ENCODE measurements at places on chromosomes 5 and 9.
A peak's percentile ranks its signal among the peaks of the same experiment; 100 is the strongest.

DNA sequence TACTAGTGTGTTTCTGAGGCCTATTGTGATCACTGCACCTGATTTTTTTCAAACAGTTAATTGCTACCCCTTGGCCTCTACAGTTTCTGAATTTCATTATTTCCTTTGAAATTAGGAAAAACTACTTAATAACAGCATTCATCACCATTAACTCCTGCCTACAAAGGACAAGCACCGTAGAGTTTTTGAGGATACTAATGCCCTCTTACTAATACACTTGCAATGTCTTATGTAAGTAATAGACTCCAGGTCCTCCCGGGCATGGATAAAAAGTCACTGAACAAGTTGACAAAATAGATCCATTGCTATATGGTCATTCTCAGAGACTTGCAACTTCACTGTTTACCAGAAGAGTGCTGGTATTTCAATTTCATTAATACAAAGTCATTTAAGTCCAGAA lies 1172.5 kb downstream of the CDH12 start:
- peak; percentile 63 for DNase-seq

GRCh38 chr9:128550770-128551656 lies 1.4 kb upstream of the SPTAN1 start:
- DNase-seq = no peak

DNA sequence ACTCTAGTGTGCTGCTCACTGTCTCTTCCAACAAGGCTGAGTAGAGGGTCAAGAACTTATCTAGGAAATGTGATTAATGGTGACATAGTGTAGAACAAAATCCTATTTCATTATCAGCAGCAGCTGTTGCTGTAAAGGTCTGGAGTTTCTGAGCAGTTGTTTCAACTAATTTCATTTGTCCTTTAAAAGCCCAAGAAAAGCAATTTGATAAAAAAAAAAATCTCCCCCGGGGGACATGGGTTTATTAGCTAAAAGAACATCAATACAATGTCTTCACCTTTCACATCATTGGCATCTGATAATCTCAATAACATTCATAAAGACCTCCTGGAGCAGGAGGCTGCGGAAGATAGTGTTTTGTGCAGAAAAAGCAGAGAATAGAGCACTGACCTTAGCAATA lies 468.1 kb downstream of the KCTD16 start:
- DNase-seq = no peak

DNA sequence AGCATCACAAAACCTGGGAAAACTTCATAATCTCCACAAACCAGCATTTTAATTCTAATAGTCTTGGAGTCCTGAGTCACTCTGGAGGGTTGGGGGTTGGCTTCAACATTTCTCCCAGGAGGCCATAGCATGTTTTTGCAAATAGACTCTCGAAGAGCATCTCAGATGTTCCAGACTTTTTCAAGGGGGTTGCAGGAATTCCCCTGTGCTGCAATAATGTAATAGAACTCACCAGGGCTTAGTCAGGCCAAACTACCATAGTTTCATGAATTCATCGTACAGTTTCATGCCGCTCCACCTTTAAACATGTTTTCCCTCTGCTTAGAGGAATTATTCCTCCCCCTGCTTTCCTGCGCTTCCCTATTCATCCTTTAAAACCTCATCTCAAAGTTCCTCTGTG lies 499.5 kb upstream of the KLF4 start:
- DNase-seq = no peak

DNA sequence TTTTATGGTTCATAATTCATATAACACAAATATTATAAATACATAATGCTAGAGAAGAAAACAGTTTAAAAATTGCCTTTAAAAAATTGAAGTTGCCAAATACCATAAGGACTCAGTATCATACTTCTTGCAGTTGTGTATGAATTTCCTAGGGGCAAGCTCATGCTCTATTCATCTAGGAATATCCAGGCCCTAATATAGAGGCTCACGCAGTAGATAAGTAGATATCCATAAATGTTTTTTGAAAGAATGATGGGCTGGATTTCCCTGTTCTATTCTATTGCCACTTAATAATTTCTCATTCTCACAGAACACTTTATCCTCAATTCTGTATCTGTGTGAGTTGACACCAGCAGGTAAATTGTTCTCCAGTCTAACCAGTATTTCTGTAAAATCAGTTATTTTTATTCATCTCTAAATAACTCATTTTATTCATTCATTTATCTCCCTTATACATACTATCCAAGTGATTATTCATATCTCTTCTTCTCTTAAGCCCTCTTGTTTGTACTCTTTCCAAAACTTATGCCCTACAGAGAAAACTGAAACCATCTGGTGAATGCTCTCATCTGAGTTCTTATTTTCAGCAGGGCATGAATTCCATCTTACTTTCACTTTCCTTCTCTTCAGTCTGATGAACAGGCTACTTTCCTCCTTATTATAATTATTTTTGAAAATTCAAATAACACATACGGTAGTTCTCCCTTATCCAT lies 97.1 kb downstream of the SLC44A1 start:
- no peak for DNase-seq

DNA sequence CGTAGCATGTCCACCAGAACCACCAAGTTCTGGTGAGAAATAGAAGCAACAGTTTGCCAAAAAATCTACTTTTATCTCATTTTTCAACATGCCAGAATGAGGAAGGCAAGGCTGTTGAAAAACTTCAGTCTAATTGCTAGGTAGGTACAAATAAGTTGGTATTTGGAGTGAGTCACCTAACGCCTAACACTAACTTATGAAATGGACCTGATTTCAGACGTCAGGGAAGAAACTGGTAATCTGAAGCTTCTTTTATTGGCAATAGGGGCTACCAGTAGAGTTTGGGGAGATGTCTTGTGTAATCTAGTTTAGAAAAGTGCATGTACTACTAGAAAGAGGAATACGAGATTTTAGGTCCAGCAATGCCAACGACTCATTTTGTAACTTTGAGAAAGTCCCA lies 4.4 kb upstream of the PDE6A start:
- peak; percentile 46 for DNase-seq

DNA sequence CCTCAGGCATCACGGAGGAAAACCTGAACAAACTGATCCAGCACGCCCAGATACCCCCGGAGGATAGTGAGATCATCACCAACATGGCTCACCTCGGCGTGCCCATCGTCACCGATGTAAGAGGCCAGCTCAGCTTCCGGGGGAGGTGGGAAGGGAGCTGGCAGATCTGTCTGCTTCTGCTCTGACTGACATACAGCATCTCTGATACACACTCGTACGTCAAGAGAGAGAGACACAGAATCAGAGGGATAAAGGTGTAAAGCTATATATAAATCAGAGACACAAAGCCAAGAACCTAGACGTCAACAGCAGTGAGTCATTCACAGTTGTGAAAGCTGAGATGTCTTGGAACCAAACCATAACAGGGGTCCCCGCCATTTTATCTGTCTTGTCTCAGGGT lies 30.1 kb upstream of the CFAP157 start:
- DNase-seq = peak; percentile 44

DNA sequence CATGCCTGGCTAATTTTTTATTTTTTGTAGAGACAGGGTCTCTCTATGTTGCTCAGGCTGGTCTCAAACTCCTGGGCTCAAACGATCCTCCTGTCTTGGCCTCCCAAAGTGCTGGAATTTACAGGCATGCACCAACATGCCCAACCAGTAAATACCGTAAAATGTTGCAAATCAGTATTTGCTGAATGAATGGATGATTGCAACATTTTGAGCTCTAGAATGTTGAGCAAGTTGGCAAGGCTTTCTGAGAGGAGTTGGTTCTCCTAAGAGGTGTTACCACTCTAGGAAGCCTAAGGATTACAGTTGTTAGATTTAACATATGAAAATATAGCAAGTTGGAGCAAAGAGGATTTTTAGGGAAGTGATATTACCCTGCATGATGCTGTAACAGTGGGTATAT lies 15.6 kb upstream of the DMXL1 start:
- DNase-seq = peak; percentile 69

GRCh38 chr9:121895358-121895757 lies 197.8 kb downstream of the TTLL11 start:
- DNase-seq = no peak

DNA sequence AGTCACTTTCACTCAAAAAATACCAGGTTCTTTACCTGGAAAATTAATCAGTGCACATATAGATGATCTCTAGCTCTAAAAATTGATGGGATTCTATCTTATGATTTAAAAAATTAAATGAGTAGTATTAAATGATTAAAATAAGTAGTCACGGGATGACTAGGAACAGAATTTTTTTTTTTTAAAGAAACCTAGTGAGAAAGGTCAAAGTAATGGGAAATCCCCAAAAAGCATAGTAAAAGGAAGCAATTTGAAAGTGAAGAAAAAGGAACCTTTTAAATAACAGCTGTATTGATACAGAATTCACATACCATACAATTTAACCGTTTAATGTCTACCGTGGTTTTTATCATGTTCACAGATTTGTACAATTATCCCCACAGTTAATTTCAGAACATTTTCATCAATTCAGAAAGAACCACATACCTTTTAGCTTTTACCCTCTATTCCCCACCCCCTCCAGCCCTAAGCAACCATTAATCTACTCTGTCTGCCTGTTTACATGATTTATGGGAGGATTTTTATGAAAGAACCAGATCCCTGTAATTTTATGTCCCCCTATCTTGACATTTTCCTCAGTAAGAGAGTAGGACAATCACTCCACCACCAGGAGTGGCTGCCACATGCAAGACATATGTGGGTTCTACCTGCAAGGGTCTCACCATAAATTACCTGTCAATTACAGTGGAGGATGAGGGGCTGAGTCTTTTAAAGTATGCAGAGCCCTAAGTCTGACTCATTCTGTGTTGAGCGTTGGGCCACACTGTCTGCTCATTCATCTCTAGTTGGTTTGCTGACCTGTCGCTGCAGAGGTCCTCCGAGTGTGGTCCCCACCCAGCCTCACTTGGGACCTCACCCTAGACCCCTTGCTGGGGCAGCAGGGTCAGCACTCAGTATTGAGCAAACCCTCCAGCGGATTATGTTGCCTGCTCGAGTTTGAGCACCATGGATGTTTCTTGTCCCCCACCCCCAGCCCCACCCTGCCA lies 16.0 kb downstream of the ANKRD33B start:
- no peak for DNase-seq

DNA sequence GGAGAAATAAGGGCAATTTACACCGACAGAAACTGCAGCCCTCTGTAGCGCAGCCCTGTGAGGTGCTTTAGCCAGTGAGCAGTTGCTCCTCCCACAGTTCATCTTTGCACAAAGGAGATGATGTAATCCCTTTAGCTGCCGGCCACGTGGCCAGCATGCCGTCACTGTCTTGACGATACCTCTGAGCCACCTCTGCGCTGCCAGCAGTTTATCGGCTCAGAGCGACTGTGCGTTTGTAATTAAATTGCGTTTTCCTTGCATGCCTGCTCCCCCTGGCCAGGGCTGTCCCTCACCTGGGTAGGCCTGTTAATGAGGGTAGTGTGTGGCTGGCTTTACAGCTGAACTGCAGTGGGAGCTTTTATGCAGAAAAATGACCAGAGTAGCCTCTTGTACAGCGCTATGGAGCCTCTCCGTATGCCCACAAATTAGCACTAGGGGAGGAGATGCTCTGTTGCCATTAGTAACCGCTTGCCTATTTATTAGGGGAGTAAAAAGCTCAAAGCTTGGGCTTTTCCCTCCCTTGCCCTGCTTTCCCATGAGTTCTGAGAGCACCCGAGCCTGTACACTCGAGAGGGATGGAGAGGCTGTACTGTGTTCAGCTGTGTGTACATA lies 107.0 kb downstream of the TRIO start:
- DNase-seq = peak; percentile 37

- DNase-seq = no peak
Measured at GRCh38 chr5:6950860-6951259, 237.6 kb downstream of the TENT4A start.

DNA sequence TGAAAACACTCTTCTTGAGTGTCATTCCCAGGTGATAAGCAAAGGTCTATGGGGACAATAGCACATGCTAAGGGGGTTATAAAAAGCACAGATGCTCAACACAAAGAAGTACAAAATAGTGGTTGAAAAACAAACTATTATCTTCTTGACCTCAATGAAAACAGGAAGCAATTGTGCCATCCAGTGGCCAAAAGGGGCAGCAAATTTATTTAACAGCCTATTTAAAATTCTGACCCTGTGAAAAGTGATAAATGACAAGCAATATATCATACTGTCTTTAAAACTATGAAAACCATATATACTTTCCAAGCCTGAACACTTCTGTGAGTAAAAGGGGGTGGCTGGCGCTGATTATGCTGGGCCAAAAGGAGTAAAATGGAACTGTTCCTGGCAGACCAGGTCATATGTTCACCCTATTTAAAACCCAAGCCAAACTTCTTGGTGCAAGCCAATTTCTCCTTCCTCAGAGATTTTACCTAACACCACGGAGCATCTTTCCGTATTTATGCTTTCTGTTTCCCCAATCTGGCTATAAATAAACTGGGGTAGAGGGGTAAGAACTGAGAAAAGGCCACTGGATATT lies 29.7 kb downstream of the TEX10 start:
- peak; percentile 47 for DNase-seq

- DNase-seq = peak; percentile 91
Measured at GRCh38 chr9:32603914-32604852, 31.2 kb upstream of the NDUFB6 start.

GRCh38 chr5:81752644-81752963 lies 1.7 kb upstream of the SSBP2 start:
- DNase-seq = no peak

GRCh38 chr5:83220331-83220730 lies 143.0 kb downstream of the XRCC4 start:
- DNase-seq = no peak

DNA sequence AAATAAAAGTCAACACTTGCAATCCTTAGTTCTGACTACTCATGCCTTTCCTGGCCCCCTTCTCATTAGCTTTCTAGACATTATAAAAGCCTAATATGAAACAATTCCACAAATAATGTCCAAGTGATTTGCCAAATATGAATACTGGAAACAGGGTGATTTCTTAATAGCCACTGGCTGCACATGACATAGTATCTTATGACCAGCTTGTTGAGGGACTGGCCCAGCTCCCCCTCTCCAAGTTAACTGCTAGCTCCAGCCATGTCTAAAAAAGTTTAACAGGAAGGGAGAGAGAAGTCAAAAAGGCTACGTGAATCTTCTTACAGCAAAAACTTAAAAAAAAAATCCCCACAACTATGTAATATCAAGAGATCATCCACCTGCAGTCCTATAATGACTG lies 1.5 kb downstream of the CERT1 start:
- peak; percentile 36 for DNase-seq

- DNase-seq = peak; percentile 44
Measured at GRCh38 chr9:114906922-114907571, 23.3 kb downstream of the TNFSF8 start.

- DNase-seq = no peak
Measured at GRCh38 chr9:99023231-99023630, 79.5 kb downstream of the COL15A1 start.

- DNase-seq = no peak
Measured at GRCh38 chr5:89281766-89282553, 399.0 kb upstream of the MEF2C start.

GRCh38 chr5:158406884-158407823 lies 548.2 kb upstream of the CLINT1 start:
- peak; percentile 87 for DNase-seq

DNA sequence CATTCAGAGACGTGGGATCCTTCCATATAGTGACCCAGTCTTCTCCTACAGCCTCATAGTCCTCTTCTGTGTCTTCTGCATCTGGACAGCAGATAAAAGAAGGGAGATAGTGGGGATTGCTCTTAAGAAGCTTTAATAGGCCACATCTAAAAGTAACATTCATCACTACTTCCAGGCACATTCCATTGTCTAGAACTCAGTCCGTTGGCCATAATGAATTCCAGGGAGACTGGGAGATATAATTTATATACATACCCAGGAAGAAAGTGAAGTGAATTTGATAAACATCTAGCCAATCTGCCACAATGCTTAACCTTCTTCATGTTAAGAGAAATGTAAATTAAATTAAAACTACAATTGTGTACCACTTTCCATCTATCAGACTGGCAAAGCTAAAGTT lies 22.5 kb upstream of the GLIPR2 start:
- no peak for DNase-seq

- peak; percentile 52 for DNase-seq
Measured at GRCh38 chr9:92589923-92590322, 54.1 kb upstream of the ECM2 start.

Measured in epithelial cell of esophagus (primary cell).